ENCODE measurements at places on chromosomes 3 and 15.

- no peak for DNase-seq
These were observed 95.8 kb upstream of the KLF13 start for GRCh38 chr15:31230630-31231485.

GRCh38 chr3:36546226-36546625, 165.9 kb downstream of the STAC start:
- no peak for DNase-seq

- DNase-seq = no peak
These were observed 116.3 kb downstream of the RPL22L1 start for GRCh38 chr3:170753421-170754310.

DNA sequence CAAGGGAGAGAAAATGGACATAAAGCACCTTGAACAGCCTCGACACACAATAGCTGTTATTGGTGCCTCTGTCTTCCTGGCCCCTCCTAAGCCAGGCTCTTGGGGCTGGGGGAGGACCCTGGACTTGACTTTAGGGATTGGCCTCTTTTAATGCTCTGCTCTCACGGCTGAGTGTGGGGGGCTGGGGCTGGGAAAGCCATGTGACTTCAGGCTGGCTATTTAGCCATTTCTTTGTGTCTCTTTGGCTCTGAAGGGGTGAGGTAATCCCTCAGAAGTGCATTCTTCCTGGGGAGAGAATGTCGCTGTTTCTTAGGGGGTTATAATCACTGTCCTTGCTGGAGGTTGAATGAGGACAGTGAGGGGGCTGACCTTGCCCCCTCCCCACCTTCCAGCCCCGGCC, 26.2 kb downstream of the MAGEF1 start:
- DNase-seq = no peak

Measured in activated naive CD4-positive, alpha-beta T cell treated with Interleukin-2 at 50 U/mL for 16 hours (primary cell).